ENCODE measurements at places on chromosomes 11 and 22.
A peak's percentile ranks its signal among the peaks of the same experiment; 100 is the strongest.

DNA sequence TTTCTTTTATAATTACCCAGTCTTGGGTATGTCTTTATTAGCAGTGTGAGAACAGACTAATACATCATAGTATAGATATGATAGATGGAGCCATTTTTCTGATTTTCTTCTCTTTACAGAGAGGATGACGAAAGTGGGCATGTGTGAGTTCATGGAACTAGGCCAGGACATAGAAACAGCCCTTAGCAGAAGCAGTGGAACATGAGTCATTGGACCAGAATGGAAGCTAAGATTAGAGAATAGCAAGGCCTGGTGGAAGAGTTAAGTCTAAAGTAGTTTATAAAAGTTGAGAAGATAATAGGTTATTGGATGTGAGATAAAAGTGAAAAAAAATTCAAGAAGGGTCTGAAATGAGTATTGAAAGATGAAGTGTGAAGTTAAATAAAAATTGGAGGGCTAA is 97.0 kb upstream of the MPPED2 start:
- no peak for DNase-seq

DNA sequence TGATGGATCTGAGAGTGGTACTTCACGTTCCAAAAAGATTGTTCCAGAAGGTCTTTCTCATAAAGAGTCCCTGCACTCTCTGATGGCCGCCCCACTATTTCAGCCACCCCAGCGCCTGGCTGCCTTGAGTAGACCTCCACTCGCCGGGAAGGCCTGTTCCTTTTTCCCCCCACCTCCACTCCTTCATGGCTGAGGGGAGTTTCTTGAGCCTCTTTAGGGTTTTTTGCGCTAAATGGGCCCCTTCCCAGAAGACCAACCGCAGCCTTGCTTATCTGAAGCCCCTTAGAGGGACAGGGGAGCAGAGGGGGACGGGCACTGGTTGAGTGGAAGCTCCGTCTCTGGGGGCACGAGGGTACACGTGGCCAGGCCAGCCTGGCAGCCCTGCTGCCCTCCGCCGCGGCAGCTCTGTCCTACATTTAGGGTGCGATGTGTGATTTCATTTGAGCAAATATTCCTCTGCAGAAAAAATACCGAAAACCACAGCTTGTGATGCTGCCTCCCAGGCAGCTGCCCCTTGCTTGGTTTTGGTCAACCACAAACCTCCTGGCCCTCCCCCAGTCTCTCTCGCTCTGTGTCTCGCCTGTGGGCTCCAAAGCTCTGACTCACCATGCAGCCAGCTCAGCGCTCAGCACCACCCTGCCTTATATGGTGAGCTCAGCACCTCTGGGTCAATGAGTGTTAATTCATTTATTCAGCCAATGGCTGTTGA is 88.7 kb downstream of the TP53I11 start:
- peak; percentile 50 for DNase-seq

DNA sequence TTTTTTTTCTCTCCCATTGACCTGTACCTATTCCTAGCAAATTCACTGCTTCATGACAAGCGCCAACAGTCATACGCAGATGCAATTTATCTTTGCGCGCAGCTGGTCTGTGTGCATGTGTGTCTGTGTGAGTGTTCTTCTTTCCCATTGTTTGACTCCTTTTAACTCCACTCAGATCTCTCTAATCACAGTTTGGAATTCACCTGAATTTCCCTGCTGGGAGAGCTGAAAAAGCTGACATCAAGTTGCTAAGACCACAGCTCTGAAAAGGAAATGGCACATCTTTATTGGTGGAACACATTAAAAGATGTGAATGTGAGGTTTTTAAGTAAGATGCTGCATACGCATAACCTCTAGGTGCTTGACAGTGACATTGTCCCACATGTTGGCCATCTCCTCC is 187.4 kb upstream of the MTMR2 start:
- no peak for DNase-seq

GRCh38 chr11:2123628-2123960 is 15.6 kb downstream of the IGF2 start:
- DNase-seq = no peak

- DNase-seq = no peak
Observed at GRCh38 chr11:88036701-88037100, 138.5 kb downstream of the RAB38 start.

DNA sequence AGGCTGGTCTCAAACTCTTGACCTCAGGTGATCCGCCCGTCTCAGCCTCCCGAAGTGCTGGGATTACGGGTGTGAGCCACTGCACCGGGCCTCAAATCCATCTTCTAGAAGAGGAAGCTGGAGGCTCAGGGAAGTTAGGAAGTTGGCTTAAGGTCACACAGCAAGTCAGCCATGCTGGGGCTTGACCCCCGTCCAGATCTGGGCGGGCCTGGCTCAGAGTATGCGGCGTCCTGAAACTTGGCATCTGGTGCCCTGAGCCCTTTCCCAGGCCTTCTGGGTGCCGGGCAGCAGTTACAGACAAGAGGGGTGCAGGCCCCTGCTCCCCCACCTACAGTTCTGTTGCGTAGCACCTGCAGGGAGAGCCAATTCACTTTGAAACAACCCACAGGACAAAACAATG is 11.2 kb downstream of the MPPED1 start:
- no peak for DNase-seq

DNA sequence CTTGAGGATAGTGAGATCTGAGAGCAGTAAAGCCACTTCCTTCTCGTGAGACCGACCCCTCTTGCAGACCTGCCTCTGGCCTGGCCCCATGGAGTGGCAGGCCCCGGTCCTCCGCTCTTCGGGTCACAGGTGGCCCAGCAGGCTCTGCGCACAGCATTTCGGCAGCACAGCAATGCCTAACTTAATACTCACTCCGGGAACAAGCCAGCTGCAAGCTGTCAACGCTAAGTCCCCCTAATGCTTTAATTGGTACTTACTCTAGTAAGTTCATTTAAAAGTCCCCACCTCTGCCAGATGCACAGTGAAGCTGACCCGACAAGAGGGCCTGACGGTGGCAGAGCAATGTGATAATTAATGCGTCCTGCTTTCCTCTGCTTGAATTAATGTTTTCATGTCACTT is 349.3 kb upstream of the B3GAT1 start:
- no peak for DNase-seq

GRCh38 chr22:18005201-18005926 is 19.0 kb downstream of the MICAL3 start:
- no peak for DNase-seq

DNA sequence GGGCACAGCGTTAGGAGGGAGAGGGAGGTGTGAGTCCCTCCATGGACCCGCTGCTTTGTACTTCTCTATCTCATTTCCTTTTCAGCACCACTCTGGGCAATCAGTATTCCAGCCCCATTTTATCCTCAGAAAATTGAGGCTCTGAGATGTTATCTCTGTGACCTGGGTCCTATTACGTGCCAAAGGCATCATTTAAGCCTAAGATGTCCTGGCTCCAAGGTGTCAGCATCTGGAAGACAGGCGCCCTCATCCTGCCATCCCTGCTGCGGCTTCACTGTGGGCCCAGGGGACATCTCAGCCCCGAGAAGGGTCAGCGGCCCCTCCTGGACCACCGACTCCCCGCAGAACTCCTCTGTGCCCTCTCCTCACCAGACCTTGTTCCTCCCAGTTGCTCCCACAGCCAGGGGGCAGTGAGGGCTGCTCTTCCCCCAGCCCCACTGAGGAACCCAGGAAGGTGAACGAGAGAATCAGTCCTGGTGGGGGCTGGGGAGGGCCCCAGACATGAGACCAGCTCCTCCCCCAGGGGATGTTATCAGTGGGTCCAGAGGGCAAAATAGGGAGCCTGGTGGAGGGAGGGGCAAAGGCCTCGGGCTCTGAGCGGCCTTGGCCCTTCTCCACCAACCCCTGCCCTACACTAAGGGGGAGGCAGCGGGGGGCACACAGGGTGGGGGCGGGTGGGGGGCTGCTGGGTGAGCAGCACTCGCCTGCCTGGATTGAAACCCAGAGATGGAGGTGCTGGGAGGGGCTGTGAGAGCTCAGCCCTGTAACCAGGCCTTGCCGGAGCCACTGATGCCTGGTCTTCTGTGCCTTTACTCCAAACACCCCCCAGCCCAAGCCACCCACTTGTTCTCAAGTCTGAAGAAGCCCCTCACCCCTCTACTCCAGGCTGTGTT is 829 bp upstream of the APOC3 start:
- DNase-seq = no peak

DNA sequence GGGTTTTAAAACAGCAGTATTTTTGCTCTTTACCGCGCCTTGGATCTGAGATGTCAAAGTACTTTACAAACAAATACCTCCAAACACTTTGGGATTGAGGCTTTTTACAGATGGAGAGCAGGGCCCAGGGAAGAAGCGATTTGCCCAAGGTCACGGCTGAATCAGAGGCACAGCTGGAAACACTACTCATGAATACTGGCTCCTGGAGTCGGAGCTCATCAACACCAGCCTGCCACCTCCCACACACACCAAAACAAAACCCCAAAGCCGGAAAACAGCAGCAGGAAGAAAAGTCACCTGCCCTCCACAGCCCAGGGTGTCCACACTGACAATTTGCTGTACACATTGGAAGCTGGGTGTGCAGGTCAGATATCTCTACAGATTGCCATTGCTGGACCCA is 339.4 kb downstream of the CADM1 start:
- DNase-seq = no peak

GRCh38 chr11:33044285-33044756 is 4.9 kb downstream of the TCP11L1 start:
- no peak for DNase-seq

- no peak for DNase-seq
Observed at GRCh38 chr22:48651036-48651890, 1176.4 kb downstream of the BRD1 start.

GRCh38 chr11:114524122-114524521 is 35.6 kb downstream of the NXPE1 start:
- DNase-seq = no peak

- no peak for DNase-seq
Observed at GRCh38 chr11:61454520-61454919, 24.6 kb downstream of the SDHAF2 start.

Data from T-helper 1 cell (primary cell).